Aorta (tissue), 5 donors: ENCODE measurements at places on chromosomes 2 and 18. TPM values are rescaled to one million over a fixed set of nuclear protein-coding genes. Genes with fewer than 3 reads are reported as not detected.

DNA sequence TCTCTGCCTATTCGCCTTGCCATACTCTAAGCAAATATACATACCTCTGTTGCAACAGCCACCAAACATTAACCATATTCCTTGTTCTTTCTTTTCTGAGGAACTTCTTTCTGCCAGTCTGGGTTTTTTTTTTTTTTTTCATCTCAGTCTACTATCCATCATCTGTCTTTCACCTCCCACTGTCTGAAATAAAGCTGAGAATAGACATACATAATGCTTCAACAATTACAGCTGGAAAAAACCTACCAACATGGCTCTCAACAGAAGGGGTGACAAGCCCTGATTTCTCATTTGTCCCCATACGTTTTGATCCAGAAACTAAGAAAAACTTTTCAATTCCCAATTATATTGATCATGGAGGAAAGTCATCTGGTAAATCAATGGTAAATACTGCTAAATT is 728.8 kb upstream of the POU3F3 start:
- H3K36me3 ChIP-seq = no peaks in the 10 kb centered on the region
- H3K4me1 ChIP-seq = no peaks in the 10 kb centered on the region
- DNase-seq = no peak
- H3K4me3 ChIP-seq = no peak overlapping the region
- H3K27ac ChIP-seq = no peak overlapping the region

DNA sequence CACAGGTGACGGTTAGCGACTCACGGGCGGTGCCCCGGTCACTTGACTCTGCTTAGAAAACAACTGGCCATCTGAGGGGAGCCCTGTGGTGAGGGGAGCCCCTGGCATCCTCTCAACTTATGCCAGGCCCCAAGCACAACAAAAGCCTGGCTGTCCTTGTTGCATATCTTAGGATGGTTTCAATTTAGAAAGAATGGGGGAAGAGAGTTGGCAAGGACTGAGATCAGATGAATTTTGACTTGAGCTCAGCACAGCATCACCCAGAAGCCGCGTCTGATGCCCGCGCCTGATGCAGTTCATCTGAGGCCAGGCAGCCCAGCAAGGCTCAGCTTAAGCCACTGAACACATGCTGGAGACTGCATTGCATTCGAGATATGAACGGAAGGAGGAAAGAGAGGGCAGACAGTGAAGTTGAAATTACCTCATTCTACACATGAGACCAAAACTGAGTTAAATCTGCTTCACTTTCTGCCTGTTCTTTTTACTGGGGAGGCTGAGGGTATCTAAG is 36.8 kb downstream of the MYT1L start:
- no peaks in the 10 kb centered on the region for H3K4me1 ChIP-seq
- no peak overlapping the region for H3K27ac ChIP-seq
- peaks cover 3% of the 10 kb centered on the region for H3K27me3 ChIP-seq
- no peaks in the 10 kb centered on the region for H3K36me3 ChIP-seq
- no peak for DNase-seq

DNA sequence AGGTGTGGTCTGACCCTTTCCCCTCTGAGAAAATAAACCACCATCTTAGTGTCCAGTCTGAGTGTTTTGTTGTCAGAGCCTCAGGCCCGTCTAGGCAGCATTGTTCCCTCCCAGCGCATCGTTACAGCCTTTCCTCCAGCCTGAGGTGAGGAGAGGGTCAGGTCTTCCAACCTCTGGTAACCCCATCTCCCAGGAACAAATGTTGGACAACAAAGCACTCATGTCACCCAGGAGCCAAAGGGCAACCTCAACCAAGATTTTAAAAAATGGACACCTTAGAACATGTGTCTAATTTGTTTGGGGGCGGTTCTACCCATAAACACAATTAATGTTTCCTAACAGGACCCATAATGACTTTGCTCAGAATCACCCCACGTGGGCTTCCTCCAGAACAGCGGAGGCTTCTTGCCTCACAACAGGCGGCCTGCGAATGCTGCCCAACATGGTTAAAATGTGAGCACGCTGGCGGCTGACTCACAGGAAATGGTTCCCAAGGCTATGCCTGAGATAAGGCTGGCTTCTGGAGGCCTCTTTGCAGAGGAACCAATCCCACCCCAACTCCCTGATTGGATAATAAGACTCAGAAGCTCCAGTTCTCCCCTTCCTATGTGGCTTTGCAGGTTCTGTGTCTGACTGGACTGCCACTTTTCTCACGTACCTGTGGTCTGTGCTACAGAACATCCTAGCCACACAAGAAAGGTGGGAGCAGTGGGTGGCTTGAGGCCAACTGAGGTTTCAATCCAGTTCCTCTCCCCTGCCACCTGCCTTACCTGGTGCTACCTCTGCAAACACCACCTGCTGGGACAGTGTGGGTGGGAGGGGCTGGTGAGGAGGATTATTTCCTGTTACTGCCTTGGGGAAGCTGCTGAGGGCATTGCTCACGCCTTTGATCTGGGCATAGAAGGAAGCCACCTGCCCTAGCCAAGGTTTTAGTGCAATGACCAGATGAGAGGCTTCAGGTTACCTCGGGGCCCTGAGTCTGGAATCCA is 108.8 kb downstream of the B3GNT2 start:
- H3K4me3 ChIP-seq = no peak overlapping the region
- H3K36me3 ChIP-seq = no peaks in the 10 kb centered on the region
- no peaks in the 10 kb centered on the region for H3K4me1 ChIP-seq
- H3K27me3 ChIP-seq = no peaks in the 10 kb centered on the region

The MROH2A gene
- not detected for total RNA-seq

DNA sequence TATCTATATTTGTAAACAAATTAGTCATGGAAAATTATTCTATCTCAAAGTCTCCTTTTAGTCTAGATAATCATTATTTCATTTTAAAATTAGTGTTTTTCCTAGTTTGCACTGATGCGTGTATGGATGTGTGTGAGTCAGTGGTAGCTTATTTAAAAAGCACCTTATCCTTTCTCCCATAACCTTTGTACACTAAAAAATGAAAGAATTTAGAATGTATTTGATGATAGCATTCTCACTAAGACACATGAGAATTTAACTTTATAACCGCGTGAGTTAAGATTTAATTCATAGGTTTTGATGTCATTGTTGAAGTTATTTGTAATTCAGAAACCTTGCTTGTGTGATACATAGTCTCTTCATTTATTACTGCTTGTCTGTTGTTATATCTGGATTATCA is 81.7 kb downstream of the ACSL3 start:
- no peaks in the 10 kb centered on the region for H3K27me3 ChIP-seq
- DNase-seq = no peak
- H3K4me3 ChIP-seq = no peak overlapping the region
- no peak overlapping the region for H3K27ac ChIP-seq
- H3K4me1 ChIP-seq = no peaks in the 10 kb centered on the region
- H3K36me3 ChIP-seq = no peaks in the 10 kb centered on the region

The DCC gene
- 0.78 TPM for total RNA-seq

DNA sequence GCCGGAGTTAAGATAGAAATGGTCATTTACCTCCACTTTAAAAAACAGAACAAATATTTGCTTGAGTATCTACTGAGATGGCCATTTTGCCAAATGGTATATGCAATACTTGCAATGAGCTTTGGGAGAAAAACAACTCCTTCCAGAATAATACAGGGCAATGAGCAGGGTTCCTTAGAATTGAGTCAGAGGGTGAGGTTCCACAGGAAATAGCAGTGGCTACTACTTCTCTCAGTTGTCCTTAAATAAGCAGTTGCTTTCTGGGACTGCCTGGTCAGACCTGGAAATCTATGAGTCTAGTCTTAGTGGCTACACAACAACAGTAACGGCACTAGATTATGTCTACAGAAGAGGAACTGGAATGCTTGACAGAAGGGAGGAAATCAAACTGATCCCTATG is 80.9 kb upstream of the CCDC85A start:
- H3K36me3 ChIP-seq = no peaks in the 10 kb centered on the region
- H3K4me1 ChIP-seq = no peaks in the 10 kb centered on the region
- H3K4me3 ChIP-seq = no peak overlapping the region
- H3K27ac ChIP-seq = no peak overlapping the region

The OTX1 gene
- not detected for total RNA-seq

DNA sequence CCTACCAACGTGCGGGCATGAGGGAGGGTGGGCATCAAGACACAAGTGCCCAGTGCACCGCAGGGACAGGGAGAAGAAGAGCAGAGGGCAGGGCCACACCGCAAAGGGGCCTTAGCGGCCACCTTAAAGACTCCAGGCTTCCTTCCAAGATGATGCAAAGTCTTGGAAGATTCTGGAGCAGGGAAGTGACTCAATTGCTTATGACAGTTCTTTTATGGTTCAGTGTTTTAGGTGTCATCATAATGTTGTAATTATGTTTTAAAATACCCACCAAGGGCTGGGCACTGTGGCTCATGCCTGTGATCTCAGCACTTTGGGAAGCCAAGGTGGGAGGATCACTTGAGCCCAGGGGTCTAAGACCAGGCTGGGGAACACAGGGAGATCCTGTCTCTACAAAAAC is 44.5 kb upstream of the SEMA4C start:
- H3K4me1 ChIP-seq = no peaks in the 10 kb centered on the region
- DNase-seq = no peak
- no peak overlapping the region for H3K27ac ChIP-seq
- H3K4me3 ChIP-seq = no peak overlapping the region
- H3K27me3 ChIP-seq = no peaks in the 10 kb centered on the region

DNA sequence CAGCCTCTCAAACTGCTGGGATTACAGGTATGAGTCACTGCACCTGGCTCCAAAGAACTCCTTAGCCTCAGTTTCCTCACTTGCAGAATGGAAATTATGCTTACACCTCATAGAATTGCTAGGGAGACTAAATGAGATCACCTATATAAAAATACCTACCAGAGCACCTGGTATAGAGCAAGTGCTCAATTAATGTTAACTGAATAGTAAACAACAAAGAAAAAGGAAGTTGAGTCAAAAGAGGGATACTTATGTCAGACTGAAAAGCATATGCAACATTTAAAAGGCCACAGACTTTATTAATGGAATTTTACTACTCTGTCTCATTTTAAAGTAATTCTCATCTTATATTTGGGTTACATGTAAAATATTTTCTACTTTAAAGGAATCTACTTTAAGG is 138.3 kb upstream of the SMAD7 start:
- no peak overlapping the region for H3K27ac ChIP-seq
- no peaks in the 10 kb centered on the region for H3K4me1 ChIP-seq

DNA sequence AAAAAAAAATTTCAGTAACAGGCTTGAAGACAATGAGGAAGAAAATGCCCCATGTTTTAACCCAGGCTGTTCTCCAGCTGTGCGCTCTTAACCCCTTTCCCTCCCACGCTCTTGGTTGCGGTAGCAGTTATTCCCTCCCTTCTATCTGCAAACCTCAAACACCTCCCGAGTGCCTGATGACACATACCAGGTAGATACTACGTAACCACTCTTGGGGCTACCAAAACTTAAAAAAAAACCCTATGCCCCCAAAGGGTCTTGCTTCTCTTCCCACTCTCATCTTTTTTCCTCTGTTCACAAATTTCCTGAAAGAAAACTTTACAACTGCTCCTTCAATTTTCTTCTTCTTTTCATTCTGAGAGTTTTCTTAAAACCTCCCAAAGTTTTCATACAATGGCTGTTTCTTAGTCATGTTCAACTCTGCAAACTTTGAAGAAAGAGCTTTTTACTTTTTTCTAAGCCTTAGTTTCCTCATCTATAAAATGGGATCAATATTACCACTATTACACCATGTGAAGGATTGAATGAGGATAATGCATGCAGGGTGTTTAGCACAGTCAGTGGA is 4.9 kb upstream of the DRC1 start:
- no peak overlapping the region for H3K27ac ChIP-seq
- no peaks in the 10 kb centered on the region for H3K36me3 ChIP-seq
- H3K27me3 ChIP-seq = no peaks in the 10 kb centered on the region
- no peaks in the 10 kb centered on the region for H3K4me1 ChIP-seq
- DNase-seq = no peak
- no peak overlapping the region for H3K4me3 ChIP-seq

The SIX2 gene
- 1.7 TPM for total RNA-seq

DNA sequence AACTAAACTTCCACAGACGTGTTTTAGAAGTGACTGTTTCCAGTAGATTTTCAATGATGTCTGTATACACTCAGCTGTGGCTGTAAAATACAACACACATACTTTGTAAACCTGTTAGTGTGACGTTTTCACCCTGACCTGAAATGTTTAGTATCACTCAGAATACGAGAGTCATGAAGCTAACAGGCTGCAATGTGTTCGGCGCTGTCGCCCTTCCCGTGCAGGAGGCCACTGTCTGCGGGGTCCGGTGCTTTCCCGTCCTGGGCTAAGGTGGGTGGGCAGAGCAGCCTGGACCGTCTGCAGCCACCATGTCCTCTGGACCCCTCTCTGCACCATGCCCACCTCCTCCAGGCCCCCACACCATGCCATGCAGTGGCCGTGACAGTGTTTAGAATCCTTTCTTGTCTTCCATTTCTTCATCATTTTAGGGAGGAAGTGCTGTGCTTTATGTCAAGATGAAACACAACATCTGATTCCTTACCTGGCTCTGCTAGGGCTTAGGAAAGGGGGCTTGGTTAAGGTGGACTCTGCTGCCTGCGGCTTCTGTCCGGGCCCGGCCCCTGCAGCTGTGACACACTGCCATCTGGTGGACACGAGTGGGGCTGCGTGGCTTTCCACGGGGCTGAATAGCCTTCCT is 53.8 kb upstream of the RBM44 start:
- H3K36me3 ChIP-seq = no peaks in the 10 kb centered on the region
- no peak overlapping the region for H3K4me3 ChIP-seq
- peak overlapping the region; percentile 72 for H3K27ac ChIP-seq
- H3K4me1 ChIP-seq = peaks cover 2% of the 10 kb centered on the region

GRCh38 chr18:63160172-63160995 is 159.2 kb downstream of the BCL2 start:
- H3K4me1 ChIP-seq = peaks cover 11% of the 10 kb centered on the region
- peak overlapping the region; percentile 39 for H3K27ac ChIP-seq
- H3K27me3 ChIP-seq = no peaks in the 10 kb centered on the region
- H3K36me3 ChIP-seq = no peaks in the 10 kb centered on the region
- no peak overlapping the region for H3K4me3 ChIP-seq

- H3K4me3 ChIP-seq = no peak overlapping the region
- no peaks in the 10 kb centered on the region for H3K36me3 ChIP-seq
- H3K27ac ChIP-seq = no peak overlapping the region
- no peaks in the 10 kb centered on the region for H3K4me1 ChIP-seq
- no peak for DNase-seq
Measured at GRCh38 chr2:121245913-121246312, 39.1 kb downstream of the TFCP2L1 start.

The REEP1 gene
- 36.3 TPM for total RNA-seq

The CAPG gene
- 67.1 TPM for total RNA-seq

DNA sequence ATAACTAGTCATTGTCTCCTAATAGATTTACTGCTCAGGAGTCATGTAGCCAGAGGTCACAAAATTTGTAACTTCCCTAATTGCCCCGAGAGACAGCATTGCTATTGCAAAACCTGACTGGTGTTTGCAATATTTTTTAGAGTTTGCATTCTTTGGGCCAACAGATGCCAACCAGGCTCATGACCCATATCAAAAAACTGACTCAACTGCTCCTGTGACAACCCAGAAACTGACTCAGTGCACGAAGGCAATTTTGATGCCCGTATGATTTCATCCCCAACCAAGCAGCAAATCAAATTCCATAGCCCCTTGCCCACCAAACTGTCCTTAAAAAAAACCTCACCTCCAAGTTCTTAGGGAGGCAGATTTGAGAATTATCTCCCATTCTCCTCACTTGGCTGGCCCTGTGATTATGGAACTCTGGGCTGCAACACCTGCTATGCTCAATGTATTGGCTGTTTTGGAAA is 951.3 kb downstream of the TSN start:
- no peaks in the 10 kb centered on the region for H3K4me1 ChIP-seq
- H3K27ac ChIP-seq = no peak overlapping the region
- no peak overlapping the region for H3K4me3 ChIP-seq
- no peaks in the 10 kb centered on the region for H3K27me3 ChIP-seq

- peaks cover 15% of the 10 kb centered on the region for H3K4me1 ChIP-seq
- no peaks in the 10 kb centered on the region for H3K36me3 ChIP-seq
- H3K4me3 ChIP-seq = no peak overlapping the region
- peak; percentile 89 for DNase-seq
Measured at GRCh38 chr2:216555274-216555673, 56.6 kb downstream of the RPL37A start.

- no peak for DNase-seq
- H3K27ac ChIP-seq = no peak overlapping the region
Measured at GRCh38 chr2:215677481-215677880, 241.6 kb upstream of the FN1 start.

The UGT1A3 gene
- total RNA-seq = not detected
